Urinary bladder (tissue), 4 donors: ENCODE measurements at places on chromosomes 4 and X. TPM values are rescaled to one million over a fixed set of nuclear protein-coding genes. Genes with fewer than 3 reads are reported as not detected.

The XAGE2 gene
- total RNA-seq: not detected

The HAND2 gene
- 14.5 TPM for total RNA-seq

The CYBB gene
- 62.0 TPM for total RNA-seq

The XAGE1A gene
- total RNA-seq: not detected

The SMIM31 gene
- 0.42 TPM for total RNA-seq

The ETFDH gene
- 41.2 TPM for total RNA-seq

The CITED1 gene
- total RNA-seq: 1.6 TPM

The UGT2A3 gene
- total RNA-seq: 0.53 TPM

The RHOXF1 gene
- total RNA-seq: not detected
